ENCODE measurements at places on chromosomes 7 and 10.

GRCh38 chr7:1630700-1631336, 39.3 kb upstream of the ELFN1 start:
- no peak for DNase-seq

GRCh38 chr7:51224811-51225595, 91.6 kb downstream of the COBL start:
- DNase-seq = no peak

- no peak for DNase-seq
Observed at GRCh38 chr10:47306387-47307210, 6.6 kb downstream of the GDF10 start.

DNA sequence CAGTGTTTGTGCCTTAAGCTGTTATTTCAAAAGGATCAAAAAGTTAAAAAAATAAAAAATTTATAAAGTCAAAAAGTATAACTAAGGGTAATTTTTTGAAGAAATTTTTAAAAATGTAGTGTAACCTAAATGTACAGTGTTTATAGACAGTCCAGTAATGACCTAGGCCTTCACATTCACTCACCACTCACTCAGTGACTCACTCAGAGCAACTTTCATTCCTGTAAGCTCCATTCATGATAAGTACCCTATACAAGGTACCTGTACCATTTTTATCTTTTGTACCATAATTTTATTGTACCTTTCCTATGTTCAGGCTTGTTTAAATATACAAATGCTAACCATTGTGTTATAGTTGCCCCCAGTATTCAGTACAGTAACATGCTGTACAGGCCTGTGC, 21.5 kb downstream of the DNAJC9 start:
- DNase-seq = no peak

DNA sequence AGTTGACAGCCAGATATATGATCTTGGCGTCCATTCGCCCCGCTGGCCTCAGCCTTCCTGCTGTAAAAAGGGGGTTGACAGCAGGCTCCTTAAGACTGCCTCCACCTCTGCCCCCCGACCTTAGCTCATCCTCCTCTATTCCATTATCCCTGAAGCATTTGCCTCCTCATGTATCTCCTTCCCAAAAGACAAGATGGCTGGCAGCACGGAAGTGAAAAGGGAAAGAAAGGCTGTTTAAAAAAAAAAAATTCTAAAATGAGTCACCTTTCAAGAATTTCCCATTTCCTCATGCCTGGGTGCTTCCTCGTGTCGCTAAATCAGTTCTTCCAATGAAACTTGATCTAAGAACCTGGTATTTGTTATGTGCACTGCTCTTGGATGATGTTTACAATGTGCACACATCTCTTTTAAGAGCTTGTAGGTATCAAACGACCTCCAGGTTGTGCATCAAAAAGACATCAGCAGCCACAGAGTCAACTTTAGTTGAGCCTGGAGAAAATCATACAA, 1.7 kb downstream of the SCRN1 start:
- peak; percentile 84 for DNase-seq

DNA sequence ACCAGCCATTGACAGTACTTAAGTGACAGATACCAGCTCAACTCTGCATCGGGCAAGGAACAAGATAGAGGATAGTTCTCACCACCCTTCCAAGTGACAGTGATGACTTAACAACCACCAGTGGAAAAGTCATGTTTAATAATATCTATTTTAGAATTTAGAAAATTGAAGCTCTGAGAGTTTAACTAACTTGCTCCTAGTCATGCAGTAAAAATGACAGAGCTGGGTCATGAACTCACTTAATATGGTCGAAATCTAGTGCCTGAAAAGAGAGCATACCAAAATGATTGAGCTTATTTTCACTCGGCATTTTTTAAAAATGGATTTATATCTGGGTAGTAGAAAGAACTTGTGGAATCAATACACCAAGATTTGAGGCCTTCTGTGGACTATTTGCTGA, 367.8 kb upstream of the IGFBP3 start:
- DNase-seq = no peak

DNA sequence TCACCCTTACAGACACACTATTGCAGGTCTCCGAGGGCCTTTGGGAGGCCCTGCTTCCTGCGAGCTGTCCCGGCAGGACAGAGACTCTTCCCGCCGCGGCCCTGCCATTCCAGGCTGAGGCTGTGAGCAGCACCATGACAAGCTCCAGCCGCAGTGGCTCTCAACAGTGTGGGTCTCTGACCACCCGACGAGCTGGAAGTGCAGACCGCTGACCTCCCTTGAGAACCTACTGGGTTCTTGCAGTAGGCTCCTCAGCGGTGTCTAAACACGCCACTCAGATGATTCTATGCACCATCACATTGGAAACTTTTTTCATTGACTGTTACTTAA, 303.4 kb downstream of the WDR37 start:
- DNase-seq = no peak

GRCh38 chr7:134645935-134646334, 718 bp upstream of the BPGM start:
- peak; percentile 21 for DNase-seq

- DNase-seq = no peak
Observed at GRCh38 chr7:138654616-138655015, 46.5 kb downstream of the SVOPL start.

GRCh38 chr7:40680657-40681056, 545.9 kb downstream of the SUGCT start:
- no peak for DNase-seq

- DNase-seq = no peak
Observed at GRCh38 chr7:154584352-154585252, 418.3 kb downstream of the PAXIP1 start.

- DNase-seq = no peak
Observed at GRCh38 chr10:124296121-124296812, 122.5 kb downstream of the OAT start.

GRCh38 chr10:70053841-70054288, 1.2 kb downstream of the MACROH2A2 start:
- DNase-seq = peak; percentile 8

DNA sequence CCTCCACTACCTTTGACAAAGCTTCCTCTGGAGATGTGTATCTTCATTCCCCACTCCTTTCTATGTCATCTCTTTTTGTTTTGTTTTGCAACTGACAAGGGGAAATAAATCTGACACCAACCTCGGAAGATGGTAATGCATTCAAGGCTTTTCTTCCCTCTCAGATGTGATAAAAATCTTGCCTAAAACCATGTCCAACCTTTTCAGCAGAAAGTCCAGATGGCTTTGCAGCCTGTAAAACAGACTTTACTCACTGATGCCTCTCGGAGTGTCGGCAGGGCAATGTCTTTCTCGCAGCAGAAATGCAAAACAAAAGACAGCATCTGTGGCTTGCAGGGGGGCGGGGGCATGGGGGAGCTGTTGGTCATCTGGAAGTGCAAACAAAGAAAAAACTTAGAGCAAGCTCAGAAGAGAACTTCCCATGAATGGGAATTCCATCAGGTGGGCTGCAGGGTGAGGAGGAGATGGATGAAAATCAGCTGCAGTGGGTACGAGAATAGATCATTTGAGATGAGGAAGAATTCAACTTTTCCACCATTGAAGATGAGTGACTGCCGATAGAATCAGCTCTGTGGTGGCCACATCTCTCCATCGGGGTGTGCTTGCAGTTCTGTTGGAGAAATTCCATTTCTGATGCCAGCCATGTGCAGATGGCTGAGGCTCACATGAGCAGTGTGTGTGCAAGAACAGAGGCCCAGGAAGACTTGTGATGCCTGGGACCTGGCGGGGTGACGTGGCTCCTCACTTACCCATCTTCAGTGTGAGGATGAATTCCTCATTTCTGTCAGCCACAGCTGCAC, 237.7 kb downstream of the WDR37 start:
- DNase-seq = no peak

DNA sequence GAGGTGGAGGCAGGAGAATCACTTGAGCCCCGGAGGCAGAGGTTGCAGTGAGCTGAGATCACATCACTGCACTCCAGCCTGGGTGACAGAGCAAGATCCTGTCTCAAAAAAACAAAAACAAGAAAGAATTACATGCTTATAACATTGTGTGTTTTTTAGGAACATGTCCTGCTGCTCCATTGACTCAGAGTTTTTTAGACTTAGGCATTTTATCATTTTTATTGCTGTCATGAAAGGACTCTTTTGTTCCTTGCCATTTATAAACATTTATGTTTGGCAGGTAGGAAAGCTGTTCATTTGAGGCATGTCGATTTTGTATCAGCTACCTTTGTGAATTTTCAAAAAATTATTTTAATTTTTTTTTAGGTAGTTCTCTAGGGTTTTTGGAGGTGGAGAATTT, 20.3 kb downstream of the COL26A1 start:
- no peak for DNase-seq

DNA sequence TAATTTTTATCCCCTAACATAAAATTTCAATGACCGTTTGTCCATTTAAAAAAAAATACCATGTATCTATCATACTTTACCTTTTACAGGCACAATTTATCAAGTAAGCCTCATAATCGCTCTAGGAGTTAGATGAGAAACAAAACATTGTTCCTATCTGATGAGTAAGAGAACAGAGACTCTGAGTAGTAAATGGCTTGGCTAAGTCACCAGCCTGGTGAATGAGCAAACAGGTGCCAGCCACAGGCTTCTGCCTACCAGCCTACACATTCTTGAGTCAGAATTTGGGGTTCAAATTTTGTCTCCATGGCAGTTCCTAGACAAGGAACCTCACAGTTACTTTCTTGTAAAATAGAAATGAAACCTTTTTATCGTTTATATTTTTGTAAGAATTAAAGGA, 235.4 kb downstream of the HGF start:
- no peak for DNase-seq

GRCh38 chr7:140062528-140063299, at the start of gene PARP12:
Gene PARP12 (minus strand): TSS chr7:140062951. CDS start chr7:140062847, 104 bp downstream.
- peak; percentile 92 for DNase-seq

- no peak for DNase-seq
Observed at GRCh38 chr10:49286686-49287085, 12.3 kb upstream of the C10orf71 start.

GRCh38 chr10:78544423-78545090, 510.9 kb downstream of the RPS24 start:
- no peak for DNase-seq

DNA sequence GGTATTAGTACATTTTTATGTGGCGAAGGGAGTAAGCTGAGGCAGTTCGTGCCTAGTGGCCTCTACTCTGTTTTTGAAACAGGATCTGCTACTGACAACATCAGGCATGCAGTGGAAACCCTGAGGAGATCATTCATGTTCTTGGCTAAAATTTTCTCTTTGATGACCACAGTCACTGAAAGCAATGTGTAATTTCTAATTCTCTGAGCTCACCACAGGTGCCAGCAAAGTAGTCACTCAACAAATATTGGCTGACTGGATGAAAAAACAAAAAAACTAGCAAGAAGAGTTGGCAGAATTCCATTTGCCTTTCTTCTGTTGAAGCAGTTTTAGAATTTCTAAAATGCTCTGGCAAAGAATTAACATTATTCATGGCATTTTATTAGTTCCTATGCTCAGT, 176.5 kb upstream of the KCTD7 start:
- no peak for DNase-seq

DNA sequence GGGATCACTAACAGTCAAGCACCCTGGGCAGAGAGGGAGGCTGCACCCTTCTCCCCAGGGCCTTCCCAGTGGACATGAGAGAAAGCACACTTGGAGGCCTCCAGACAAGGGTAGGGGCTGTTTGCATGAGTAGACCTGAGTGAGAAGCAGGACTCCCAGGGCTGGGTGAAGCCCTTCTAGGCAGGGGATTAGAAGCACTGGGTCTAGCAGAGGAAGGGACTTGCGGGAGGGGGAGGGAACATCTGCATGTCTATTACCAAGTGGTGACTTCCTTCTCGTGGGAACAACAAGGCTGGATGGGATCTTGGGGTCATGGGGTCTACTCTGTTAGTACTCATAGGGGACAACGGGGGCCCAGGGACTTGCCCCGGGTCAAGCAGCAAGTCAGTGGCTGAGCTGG, 67.8 kb downstream of the EMX2 start:
- no peak for DNase-seq

DNA sequence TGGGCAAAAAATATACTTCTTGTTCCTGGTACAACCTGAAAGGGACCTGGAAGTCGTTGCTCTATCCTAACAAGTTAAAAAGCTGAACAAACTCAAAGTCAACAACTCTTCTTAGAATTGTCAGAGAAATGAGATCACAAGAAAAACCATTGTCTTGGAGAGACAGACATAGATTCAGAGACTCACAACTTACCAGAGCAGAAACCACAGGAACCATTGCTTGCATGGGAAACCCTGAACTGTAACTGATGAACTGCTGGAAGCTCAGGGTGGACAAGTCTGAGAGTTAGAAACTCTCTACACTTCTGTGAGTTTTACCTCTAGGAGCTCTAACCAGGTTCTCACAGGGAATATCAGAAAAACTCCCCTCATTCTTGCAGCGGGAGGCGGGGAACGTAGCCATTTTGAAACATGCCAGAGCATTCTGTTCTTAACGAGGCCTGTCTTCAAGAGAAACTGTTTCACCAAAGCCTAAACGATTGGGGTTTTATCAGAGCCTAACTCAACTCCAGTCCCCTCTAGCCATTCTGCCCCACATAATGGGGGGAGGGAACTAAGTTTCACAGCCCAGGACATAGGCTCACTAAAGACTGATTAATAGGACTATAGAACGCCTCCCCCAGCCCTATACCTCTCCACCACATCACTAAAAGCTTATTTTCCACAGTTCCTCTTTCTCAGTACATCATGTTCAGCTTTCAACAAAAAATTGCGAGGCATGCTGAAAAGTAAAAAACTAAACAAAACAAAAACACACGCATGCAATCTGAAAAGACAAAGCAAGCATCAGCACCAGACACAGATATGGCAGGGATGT, 12.0 kb upstream of the GSDME start:
- DNase-seq = no peak

GRCh38 chr7:148264933-148265557, 325.5 kb upstream of the C7orf33 start:
- peak; percentile 35 for DNase-seq

- no peak for DNase-seq
Observed at GRCh38 chr10:12549297-12549696, 199.9 kb downstream of the CAMK1D start.
